ENCODE measurements at places on chromosomes 6 and 20.

DNA sequence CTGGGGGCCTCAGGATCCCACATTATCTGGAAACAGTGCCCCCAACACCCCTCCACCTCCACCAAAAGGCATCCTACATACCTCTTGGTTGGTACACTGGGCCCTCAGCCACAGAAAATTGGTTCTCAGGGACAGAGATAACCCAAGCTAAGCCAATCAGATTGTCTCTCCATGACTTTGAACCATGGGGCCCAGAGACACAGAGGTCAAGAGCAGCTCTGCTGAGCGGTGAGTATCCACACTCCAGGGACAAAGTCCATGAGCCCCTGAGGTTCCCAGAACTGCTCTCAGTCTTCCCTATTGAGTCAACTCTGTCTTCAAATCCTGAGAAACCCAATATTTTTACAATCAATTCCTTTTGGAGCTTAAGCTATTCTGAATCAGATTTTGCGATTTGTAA, 35.3 kb downstream of the COL11A2 start:
- no peak for DNase-seq

DNA sequence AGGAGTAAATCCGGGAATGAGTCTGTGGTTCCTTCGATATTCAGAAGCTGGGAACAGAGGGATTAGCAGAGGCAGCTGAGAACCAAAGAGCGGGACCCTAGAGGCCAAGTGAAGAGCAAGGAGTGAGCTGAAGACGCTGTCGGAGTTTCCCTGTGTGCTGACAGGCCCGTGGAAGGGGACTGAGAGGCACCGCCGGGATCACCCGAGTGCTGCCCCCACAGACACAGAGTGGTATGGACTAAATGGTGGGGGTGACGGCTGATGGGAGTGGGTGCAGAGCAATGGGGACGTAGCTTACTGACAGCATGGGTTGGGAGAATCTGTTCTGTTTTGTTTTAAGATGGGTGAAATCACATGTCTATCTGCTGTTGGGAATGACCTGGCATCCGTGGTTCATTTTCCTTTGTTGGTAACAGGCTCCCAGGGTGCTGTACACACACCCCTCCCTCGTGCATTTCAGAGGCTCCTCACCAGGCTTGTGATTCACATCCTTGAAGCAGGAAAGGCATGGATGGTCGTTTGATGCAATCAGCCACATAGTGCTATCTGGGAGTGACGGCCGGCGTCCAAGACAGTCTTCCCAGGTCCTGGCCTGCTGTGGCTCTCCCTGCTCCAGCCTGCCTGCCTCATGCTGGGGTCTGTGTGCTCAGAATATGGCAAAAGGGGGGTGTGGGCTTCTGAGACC, 97.4 kb downstream of the THBS2 start:
- DNase-seq = no peak

- no peak for DNase-seq
These were observed 20.5 kb upstream of the FOXC1 start for GRCh38 chr6:1589208-1589607.

DNA sequence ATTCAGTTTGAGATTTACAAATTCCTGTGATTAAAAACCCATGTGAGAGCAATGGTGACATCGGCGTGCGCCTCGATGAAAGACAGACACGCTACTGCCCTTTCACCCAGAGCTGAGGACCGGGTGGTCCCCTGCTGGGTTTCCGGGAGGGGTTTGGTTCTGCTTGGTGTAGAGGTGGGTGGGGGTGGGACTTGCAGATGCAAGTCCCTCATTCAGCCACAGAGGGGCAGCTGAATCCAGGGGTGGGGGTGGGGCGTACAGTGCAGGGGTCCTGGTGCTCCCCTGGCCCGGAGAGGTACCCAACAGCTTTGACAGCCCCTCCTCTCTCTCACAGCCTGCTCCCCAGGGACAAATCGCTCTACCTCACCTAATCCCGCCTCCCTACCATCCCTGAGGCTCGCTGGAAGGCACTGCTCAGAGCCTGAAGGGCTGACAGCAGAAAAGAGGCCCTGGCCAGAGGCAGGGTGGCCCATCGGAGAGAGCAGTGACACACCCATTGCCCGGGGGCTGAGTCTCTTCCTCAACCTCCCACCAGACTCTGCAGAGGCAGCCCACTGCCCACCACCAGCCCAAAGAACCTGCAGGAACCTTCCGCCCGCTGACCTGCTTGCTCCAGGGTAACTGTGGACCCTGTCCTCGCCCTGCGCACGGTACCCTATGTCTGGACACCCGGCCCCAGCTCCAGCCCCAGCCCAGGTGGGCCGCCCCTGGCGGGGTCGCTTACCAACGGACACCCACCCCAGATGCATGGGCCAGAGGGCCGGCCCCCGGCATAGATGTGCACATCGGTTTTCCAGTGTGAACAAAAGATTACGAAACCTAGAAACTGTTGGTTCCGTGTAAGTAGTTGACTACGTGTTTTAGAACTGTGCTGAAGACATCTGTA, 118.4 kb downstream of the JPH2 start:
- no peak for DNase-seq

DNA sequence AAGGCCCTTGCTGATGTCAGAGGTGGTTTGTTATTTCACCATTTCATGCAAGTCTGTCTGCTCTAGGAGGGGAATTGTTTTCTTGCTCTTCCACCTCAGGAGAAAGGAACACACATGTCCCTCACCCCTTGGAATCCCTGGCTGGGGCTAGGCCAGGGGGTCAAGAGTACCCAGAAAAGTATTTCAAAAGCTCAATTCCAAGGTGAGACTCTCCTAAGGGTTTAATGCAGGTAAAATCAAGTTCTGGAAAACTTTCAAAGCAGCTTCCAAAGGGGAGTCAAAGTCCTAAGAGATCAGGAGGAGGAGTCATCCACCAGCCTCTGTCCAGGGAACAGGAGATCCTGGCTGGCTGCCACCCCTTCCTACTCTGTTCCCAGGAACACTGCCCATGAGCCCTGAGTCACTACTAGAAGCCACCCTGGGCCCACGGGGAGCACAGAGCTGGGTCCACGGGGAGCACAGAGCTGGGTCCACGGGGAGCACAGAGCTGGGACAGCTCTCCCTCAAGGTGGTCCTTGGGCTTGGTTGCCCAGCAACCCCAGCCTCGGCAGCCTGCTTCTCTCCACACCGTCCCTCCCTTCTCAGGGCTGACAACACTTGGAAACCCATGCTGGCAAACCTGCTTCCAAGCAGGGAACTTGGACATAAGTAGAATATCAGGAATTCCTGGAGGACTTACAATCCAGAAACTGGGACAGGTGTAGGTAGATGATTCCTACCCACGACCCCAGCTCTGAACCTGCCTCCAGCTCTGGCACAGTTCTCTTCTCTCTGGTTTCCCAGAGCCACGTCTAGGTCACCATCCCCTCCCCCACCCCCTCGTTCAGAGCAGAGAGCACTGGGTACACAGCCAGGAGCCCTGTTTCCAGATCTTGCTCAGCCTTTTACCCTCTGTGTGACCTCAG, 35.3 kb upstream of the CDKN1A start:
- no peak for DNase-seq

DNA sequence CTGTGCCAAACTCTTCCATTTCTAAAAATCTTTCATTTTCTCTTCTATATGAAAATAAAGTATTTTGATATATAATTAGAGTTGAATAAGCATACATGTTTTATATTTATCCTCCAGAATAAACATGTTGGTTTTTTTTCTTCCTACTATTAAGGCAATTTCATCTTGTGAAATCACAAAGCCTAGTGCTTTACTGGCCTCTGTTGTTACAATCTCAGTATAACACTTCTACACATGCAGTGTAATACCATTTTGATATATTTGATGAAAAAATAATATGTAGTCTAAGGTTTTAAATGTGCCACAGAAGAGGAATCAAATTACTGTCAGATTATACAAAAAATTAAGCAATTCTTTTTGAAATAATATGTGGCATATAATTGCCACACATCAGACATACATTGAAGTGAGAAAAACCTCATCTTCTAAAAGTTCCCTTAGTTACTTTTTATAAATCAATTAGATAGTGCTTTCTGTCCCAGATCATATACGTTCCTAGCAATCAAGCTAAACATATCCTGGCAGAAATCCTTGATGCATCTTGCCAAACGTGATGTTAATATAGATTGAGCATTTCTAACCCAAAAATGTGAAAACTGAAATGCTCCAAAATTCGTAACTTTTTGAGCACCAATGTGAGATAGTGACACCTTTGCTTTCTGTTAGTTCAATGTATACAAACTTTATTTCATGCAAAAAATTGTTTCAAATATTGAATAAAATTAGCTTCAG, 225.1 kb upstream of the MANEA start:
- DNase-seq = no peak

DNA sequence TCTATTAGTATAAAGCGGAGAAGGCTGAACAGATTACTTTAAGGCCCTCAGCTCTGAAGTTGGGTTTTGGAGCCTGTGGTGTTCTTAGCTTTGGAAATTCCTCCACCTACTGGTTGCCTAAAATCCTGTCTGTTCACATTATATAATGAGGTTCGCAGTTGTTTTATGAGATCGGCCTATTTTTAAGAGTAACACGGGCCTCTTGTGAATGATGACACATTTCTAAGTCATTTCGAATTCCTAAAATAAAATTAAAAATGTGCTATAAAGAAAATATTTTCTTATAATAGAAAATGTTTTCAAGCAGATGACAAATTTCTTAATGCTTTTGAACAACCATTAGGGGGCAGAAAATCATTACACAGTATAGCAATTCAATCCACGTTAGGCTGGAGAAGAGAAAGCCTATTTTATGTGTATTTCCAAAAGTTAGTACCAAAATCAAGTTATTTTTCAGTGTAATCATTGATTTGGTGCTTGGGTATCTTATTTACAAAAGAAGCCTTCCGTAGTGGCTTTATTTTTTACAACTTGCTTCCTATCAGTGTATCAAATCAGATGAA, 15.8 kb upstream of the FAM8A1 start:
- DNase-seq = no peak

DNA sequence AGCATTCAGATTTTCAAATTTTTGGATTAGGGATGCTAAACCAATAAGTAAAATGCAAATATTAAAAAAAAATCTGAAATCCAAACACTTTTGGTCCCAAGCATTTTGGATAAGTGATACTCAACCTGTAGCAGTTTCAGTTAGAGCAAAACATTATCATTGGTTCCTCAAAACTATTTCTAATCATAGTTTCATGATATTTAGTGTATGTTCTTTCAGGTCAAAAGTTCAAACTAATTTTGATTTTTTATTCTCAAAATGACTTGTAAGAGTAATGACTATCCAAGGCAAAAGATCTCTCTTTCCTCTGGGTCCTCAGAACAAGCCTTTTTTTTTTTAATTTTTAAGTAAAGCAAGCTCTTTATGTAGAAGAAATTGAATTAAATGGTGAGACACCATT, 64.0 kb upstream of the TFB1M start:
- no peak for DNase-seq

DNA sequence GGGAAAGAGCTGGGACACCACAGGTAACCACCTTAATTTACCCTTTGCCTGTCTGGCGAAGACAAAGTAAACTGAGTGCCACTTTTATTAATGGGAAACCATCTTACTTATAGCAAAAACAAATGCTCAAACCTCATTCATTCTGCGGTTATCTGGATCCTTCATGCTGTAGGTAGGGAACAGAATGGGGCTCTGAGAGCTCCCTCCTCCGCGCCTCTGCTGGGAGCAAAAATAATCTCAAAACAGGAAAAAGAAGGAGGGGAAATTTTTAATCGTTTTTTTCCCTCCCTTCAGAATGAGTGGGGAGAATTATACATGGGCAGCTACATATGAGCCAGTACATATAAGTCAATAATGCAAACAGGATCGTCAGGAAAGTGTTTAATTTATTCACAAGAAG, 177.3 kb downstream of the GMPR start:
- DNase-seq = no peak

GRCh38 chr20:40506537-40506939, 182.5 kb downstream of the MAFB start:
- no peak for DNase-seq

Data from stimulated activated CD4-positive, alpha-beta T cell treated with anti-CD3 and anti-CD28 coated beads, TNF-alpha, amount 100 ng/mL, for 1 hour (primary cell).